ENCODE measurements at places on chromosomes 11 and 22. TPM values are rescaled to one million over a fixed set of nuclear protein-coding genes. Genes with fewer than 3 reads are reported as not detected.

GRCh38 chr22:49948116-49948957, 12.2 kb upstream of the PIM3 start:
- no peak for DNase-seq

GRCh38 chr11:128696941-128697340, 3.1 kb downstream of the FLI1 start:
- DNase-seq = no peak

- DNase-seq = no peak
Observed at GRCh38 chr11:77320351-77320750, 18.9 kb upstream of the GDPD4 start.

DNA sequence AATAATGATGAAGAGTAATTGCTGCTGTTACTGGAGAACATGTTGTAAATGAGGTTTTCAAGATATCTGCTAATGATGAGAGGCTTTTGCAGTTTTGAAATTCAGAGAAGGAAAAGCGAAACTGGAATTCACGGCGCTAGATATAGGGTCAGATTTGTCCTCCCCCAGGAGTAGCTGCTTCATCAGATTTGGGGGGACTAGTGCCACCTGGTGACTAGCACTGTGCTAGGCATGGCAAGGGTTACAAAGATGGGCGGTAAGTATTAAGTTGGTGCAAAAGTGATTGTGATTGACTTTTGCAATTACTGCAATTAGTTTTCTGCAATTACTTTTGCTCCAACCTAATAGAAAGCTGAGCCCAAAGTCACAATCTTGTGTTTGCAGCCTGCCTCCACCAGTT, 879.9 kb upstream of the TENM4 start:
- DNase-seq = peak; percentile 63

- DNase-seq = no peak
Observed at GRCh38 chr11:92130421-92130831, 94.2 kb upstream of the FAT3 start.

- DNase-seq = peak; percentile 30
Observed at GRCh38 chr11:68146704-68147474, 25.7 kb upstream of the CHKA start.

DNA sequence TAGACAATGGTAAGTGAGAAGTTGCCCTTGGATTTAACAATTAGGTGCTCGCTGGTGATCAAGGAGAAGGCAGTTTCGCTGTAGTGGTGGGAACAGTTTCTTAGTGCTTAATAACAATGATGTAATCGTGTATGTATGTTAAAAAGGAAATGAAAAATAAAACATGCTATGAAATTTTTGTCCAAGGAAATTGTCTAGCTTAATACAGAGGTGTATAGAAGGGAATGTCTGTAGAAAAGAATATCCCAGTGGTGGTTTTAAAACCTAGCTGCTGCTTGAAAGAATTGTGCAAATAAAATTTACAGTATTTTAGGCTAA, 53.1 kb downstream of the SWAP70 start:
- no peak for DNase-seq

DNA sequence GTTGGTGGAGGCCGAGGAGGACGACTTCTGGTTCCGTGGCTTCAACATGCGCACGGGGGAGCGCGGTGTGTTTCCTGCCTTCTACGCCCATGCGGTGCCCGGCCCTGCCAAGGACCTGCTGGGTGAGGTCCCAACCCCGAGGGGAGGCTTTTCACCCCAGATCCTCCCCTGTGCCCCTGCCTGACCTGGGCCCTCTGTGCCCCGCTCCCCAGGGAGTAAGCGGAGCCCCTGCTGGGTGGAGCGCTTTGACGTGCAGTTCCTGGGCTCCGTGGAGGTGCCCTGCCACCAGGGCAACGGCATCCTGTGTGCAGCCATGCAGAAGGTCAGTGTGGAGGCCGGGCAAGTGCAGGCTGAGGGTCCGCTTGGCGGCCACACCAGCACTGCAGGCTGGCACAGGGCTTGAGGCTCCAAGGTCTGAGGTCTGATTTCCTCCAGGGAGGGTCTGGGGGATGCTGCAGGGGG, 5.1 kb downstream of the MAPK8IP2 start:
- no peak for DNase-seq

DNA sequence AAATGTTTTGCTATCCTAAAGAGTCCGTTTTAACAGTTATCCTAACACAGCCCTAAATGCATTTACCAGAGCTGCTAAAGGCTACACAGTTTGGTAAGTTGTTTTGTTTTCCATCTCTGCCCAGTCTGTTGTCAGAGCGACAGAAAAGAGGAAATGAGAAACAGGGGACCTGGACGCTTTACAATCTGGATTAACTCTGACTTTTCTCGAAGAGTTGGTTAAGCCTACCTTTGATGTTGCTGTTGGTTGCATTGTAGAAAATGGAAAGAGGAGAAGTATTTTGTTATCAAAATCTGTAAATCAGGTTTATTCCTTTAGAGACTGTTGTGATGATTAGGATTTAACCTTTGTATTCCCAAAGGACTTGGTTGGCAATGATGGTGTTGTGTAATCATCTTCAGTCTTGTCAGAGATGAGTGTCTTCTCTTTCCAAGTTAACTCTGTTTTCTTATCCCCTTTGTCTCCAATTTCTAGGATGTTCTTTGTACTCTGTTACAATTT, 481 bp downstream of the ANGPTL5 start:
- peak; percentile 7 for DNase-seq

- DNase-seq = no peak
Observed at GRCh38 chr11:60972182-60973030, 926 bp downstream of the CD6 start.

Gene NFAM1
- not detected for total RNA-seq

GRCh38 chr11:1547467-1548098, 24.5 kb downstream of the DUSP8 start:
- DNase-seq = no peak

DNA sequence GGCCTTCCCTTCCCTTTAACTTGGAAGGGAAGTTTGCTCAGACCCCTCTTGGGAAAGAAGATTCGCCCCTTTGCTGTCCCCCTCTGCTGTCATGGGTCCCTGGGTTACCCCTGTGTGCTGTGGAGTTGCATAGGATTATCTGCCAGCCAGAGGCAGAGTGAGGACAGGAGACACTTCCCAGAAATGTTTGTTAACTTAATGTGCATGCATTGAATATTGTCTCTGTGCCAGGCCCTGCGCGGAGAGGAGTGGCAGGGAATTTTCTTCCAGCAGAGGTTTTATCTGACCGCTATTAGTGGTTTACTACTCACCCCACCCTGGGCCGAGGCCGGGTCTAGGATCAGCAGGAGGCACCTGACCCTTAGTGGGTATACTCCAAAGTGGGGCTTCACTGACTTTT, 894.8 kb downstream of the TBC1D22A start:
- no peak for DNase-seq

DNA sequence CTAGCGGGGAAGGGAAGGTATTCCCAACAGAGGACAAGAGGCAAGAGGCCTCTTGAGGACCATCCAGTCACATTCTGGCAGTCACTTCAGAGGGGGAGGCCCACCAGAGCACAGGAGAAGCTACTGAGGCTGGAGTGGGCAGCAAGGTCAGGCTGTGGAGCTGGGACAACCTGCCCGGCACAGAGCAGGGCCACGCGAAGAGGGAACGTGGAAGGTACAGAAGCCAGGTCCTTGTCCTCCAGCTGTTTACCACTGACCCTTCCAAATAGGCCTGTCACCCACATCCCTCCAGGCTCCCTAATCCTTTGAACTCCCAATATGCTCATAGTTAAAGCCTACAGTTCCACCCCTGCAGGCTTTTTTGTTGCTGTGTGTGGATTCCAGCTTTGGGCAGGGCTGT, 76.9 kb downstream of the IGLL1 start:
- no peak for DNase-seq

DNA sequence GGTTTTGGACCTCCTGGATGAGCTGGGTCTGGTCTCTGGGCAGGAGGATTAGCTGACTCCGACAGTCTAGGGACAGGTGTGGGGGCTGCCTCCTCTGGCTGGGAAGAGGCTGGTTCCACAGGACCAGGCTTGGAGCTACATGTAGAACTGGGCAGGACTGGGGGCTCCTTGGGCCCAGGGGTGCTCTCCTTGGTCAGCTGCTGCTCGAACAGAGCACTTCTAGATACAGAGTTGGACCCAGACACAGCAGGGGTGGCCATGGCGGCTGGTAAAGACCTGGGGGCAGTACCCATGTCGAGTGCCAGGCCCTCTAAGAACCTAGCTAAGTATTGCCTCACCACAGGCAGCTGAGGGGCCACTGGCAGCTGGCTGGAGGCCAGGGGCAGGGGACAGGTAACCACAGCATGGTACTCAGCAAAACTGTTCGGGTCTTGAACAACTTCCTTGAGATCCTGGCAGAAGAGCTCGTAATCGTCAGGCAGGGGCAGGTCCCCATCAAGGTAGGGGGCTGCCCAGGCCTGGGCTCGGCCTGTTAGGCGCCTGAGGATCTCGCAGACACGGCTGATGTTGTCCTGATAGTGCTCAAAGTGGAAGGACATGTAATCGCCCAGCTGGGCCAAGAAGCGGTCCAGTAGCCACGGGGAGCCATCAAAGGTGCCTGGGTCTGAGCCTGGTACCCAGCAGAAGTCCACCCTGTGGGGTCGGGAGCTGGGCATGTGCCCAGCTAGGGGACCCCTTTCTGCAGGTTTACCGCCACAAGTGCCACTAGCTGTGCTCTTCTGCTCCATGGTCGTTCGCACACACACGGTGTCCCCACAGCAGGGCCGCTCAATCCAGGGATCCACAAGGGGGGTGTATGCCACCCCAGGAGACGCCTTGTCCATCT, 3.1 kb downstream of the GNB1L start:
- DNase-seq = no peak

- no peak for DNase-seq
Observed at GRCh38 chr11:30697032-30697431, 110.9 kb upstream of the MPPED2 start.

Gene SEC14L6
- total RNA-seq = not detected

GRCh38 chr11:45662665-45663485, 2.5 kb downstream of the CHST1 start:
- DNase-seq = peak; percentile 76

DNA sequence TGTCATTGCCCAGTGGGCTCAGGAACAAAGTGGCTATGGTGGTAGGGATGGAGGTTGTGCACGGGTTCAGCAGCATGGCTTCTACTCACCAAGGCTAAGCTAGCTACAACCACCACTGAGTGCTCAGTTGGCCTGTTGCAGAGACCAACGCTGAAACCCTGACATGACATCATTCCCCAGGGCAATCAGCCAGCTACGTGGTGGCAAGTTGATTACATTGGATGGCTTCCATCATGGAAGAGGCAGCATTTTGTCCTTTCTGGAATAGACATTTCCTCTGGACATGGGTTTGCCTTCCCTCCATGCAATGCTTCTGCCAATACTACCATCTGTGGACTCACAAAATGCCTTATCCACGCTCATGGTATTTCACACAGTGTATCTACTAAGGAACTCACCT, 634.3 kb downstream of the OPCML start:
- no peak for DNase-seq

DNA sequence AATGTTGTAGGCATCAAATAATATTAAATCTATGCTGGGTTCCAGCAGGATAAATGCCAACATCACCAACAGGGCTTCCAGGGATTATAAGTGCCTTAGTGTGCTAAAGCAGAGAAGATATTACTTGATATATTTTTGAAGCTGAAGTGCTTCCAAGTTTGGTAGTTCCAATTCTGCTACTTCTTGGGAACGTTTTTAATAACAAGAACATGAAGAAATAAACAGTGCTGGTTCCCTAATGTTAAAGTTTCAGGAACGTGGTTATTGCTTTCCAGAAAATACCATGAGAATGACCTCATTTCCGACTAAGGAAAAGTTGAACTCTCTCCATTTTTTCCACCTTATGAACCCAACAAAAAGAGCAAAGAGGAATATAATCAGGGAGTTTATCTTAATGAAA, 4.6 kb upstream of the RNF185 start:
- no peak for DNase-seq

- DNase-seq = peak; percentile 45
Observed at GRCh38 chr11:26286472-26287066, 45.4 kb upstream of the ANO3 start.

- DNase-seq = no peak
Observed at GRCh38 chr11:116539211-116539610, 233.6 kb downstream of the BUD13 start.

DNA sequence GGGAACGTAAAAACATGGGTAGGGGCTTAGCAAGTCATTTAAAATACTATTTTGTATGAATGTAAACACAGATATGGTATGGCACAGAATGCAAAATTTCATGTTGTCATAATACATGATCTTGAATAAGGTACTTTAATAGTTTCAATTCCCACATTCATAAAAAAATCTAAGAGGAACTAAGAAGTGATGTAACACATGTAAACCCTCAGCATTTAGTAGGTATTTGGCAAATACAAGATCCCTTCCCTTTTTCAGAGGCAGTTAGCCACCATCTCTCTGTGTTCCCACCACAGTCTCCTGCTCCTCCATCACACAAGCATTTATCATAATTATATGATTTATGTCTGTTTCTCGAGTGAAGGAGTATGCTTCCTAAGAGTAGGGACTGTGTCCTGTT, 251.8 kb downstream of the TENM4 start:
- DNase-seq = no peak

- no peak for DNase-seq
Observed at GRCh38 chr11:20161923-20162744, 1.9 kb upstream of the DBX1 start.

Measured in A172 (cell line).